ENCODE measurements at places on chromosomes 5 and 9. TPM values are rescaled to one million over a fixed set of nuclear protein-coding genes. Genes with fewer than 3 reads are reported as not detected.

The SLC12A7 gene
- total RNA-seq: 82.3 TPM

GRCh38 chr9:110257956-110258355 lies 1.6 kb upstream of the TXN start:
- DNase-seq: no peak

DNA sequence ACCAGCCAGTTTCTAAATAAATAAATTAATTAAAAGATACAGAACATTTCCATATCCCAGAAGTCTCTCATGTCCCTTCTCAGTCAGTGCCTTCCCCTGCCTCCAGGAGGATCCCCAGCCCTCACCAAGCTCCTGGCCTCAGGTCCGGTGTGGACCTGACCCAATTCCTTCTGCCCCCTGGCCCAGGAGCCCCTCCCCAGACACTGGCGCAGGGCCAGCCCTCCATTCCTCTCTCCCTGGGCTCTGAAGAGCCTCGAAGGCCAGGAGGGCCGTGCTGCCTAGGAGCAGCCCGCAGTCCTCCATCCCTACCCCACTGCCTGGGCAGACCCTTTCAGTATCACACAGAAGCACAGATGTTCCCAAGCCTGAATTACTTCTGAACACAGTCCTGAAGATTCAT lies 61.8 kb upstream of the BARHL1 start:
- DNase-seq: no peak

DNA sequence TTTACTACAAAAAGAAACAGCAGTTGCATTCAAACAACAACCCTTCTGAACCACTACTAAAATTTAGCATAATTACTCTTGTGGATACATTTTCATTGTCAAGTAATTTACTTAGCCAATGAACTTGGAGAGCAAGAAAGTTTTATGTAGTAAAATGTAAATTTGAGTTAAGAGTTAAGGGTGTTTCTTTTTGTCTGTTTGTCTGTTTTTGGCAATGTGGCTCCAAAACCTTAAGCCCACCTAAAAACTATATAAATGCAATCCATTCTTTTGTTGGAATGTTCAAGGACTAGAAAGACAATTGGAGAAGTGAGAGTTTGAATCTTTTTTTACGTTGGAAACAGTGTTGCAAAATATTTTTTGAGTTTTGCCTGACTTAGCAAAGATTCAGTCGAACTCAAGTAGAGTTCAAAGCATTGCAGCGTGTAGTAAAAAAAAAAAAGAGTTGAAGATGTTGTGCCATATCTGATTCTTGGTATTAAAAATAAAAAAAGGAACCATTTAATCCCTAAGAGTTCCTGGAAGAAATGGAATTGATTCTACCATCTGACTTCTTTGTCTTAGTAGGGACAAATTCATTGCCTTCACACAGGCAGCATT lies 867 bp downstream of the SYK start:
- no peak for DNase-seq

DNA sequence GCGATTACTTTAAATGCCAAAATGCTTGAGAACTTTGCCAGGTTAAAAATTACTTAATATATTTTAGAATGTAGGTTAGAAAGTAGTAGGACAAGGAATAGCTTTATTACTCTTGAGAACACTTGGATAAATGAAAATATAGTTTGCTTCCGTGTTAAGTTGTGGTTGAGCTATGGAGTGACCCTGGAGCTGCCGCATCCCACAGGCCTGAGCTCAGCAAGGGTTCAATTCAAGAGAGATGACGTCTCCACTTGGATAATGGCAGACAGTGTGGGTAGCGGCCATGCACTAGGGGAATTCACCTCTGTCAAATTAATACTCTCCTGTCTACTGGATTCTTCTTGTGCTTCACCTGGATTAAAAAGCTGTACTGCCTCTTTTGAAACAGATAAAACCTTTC lies 105.0 kb downstream of the GAPVD1 start:
- no peak for DNase-seq

DNA sequence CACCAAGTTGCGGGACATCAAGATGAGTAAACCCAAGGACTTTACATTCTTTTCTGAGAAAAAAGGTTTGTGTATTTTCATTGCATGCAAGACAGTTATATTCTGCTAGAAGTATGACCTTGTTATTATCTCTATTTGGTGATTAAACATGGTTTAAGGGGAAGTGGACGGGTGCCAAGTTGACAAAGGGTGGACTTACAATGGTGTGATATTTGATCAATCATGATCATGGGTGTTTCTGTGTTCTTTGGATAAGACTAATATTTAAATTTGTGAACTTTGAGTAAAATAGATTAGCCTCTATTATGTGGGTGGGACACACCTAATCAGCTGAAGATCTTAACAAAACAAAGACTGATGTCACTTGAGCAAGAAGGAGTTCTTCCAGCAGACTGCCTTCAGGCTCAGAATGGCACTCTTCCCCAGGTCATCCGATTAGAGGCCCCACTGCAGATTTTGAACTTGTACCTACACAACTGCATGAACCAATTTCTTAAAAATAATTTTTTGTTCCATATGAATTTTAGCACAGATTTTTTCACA lies 782.9 kb downstream of the CDH12 start:
- peak; percentile 4 for DNase-seq

GRCh38 chr9:221989-222776 lies 7.5 kb downstream of the DOCK8 start:
- no peak for DNase-seq

DNA sequence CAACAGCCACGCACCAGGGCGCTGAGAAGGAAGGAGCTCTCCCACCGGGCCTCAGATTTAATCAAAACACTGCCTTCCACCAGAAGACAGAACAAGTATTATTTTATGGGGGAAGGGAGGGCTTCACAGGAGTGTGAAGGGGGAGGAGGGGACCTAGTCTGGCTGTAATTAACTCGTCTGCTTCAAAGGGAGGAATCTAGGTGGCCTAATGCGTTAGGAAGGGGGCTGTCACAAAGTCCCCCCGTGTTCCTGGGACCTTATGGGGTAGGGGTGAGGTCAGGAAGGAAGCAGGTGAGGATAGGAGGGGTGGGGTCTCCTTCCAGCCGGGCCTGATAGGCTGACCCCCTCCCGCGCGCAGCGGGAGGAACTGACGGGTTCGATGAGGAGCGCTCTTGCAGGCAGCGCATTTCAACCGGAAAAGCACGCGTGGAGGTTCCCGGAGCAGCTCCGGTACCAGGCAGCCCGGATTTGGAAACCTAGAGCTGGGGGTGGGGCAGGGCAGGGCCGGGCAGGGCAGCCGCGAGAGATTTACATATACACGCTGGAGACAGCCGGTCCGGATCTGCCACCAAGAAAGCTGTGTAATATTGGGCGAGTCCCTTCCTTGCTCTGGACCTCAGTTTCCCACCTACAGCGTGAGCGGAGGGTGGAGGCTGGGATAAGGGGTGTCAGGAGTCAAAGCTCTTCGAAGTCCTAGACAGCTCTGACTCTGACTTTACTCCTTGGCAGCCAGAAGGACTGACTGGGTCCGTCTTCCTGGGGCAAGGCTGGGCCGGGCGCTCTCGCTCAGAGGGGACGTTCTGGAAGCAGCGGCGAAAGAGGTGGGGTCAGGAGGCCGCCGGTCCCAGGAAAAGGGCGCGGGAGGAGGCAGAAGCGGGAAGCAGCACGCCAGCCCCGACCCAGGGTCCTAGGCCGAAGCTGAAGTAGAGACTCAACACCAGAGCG lies 1.8 kb downstream of the SHB start:
- DNase-seq: no peak

GRCh38 chr5:84374568-84374967 lies 10.1 kb downstream of the EDIL3 start:
- DNase-seq: no peak

The SNX18 gene
- 22.8 TPM for total RNA-seq

DNA sequence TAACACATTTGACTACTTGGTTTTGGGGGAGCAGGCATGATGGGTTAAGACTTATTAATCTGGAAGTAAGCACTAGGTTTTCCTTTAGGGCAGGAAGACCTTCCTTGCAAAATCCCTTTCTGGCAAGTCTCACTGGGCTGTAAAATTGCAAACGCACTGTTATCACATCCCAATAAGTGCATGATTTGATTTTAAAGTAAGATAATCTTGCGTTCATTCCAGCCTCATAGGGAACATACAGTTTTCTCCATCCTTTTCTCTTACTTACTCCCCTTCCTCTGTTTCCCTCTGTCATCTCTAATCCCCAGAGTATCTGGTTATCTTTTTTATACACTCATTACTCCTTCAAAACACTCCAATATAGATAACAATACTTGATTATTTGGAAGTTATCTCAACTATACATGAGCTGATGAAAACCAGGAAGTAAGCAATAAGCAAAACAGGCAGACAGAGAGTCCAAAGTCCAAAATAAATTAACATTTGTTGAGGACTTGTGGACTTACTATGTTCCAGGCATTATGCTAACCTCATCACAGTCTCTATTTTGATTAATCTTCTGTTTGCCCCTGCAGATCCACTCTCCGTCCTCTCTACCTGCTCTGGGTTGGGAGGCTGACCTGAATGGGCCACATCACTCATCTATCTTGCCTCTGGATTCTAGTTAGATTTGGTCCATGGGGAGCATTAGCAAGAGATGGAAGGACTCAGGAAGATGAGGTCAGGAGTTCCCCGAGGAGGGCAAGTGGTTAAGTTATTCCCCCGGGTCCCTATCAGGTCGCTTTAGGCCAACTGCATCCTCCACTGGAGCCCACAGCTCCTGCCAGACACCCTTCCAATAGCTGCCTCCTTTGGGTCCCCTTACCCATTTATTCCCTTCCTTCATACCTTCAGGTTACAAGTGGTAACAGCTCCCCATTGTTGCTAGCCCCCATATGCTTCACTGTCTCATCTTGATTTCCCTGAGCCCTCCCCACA lies 60.2 kb downstream of the SLC22A5 start:
- no peak for DNase-seq

GRCh38 chr9:76257311-76257710 lies 136.9 kb downstream of the RFK start:
- no peak for DNase-seq

The SLC27A6 gene
- not detected for total RNA-seq

The ORM2 gene
- not detected for total RNA-seq

DNA sequence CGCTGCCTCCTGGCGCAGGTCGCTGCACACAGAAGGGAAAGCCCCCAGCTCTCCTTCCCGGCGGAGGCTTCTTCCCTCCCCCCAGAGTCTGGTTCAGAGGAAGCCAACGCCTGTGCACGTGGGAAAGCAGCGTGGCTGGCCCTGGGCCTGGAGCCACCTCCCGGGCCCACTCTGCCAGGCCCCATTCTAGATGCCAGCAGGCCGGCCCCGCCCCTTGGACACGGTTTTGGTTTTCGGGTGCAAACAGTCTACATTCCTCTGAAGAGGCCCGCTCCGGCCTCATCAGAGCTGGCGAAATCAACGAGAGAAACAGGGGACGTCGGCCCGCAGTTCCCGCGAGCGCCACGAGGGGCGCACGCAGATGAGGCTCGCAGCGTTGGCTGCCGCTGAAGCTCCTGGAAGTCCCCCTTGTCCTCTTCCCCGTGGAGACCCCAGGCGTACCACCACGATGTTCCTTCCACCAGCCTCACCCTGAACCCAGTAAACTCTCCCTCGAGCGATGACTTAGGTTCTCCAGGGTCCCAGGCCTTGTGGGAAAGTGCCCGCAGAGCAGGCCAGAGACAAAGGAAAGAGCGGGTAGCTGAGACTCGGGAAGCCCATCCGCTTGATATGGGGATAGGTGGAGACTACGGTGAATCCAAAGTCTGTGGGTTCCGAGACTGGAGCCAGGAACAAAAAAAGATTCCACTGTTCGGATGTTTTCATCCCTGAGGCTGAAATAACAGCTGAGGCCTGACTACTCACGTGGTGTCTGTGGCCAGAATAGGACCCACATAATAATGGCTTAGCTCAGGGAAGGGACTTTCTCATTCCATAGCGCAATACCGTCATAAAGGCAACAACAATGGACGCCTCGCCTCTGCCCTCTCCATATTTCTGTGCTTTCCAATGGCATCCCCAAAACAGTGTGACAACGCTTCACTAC lies 64.2 kb downstream of the KLF4 start:
- peak; percentile 60 for DNase-seq

GRCh38 chr9:118209343-118209742 lies 505.1 kb downstream of the TLR4 start:
- no peak for DNase-seq

The SLC46A2 gene
- total RNA-seq: not detected

DNA sequence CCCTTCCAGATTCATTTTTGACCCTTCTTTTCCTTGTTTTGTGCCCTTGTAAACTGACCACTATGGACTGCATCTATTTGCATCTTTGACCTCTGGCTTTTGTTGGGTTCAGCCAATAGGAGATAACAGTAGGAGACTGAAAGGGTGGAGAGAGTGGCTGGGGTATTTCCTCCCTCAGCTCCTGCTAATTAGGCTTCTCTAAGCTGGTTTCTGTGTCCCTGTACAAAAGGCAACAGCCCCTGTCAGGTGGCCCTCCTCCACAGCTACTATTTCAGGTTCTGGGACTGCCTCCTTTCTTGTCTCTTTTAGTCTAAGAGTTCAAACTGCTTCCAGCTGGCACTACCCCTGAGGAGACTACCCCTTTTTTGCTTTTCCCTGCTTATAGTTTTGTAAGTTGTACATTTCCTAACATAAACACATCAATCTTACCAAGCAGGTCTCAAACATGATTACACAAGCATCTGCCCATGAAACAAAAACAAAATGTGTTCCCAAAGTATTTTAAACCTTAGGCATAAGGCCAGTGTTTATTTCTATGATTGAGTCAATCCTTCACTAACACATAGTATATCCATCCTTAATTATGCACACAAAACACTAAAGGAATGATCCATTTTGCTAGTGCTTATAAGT lies 262.0 kb upstream of the TRPM3 start:
- DNase-seq: no peak

DNA sequence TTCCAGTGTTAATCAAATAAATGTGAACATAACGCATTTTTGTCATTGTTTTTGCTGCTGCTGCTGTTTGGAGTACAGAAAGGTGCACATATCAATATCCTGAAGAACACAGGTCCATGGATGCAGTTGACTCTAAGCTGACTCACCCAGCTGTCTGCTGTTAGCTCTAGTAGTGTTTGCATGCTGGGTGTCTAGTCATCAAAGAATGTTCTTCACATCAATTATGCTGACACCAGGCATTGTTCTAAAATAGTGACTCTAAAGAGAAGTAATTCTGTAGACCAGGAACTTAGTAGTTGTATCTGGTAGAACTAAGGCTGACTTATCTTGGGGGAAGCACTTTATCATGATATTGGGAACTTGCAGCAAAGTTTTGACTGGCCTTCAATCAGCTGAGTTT lies 55.7 kb upstream of the DPYSL3 start:
- no peak for DNase-seq

DNA sequence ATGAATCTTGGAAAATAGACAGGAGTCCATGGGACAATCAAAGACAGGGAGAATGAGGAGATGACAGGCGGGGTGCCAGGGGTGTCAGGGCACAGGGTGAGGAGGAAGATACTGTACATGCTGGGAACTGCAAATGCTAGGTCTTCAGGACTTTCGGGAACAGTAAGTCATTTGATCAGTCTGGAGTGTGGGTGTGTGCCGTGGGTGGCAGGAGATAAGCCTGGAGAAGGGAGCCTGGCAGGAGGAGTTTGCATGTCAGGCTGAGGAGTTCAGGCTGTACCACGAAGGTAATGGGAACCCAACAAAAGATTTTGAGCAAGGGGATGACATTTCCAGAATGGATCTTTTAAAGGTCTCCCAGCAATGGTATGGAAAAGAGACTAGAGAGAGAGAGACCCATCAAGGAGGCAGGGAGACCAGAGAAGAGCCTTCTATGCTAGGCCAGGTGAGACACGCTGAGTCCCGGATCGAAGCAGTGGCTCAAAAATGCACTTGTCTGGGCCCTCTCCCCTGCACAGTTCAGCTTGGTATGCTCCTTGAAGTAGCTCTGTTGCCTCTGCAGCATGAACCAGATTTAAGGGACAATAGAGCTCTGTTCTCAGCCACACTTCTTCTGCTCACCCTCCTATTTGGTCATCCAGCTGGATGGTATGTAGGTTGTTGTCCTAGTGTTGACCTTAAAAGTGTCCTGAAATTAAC lies 77.0 kb upstream of the FER start:
- peak; percentile 55 for DNase-seq

- no peak for DNase-seq
Measured at GRCh38 chr5:90214991-90215390, 194.6 kb downstream of the CETN3 start.

Data from Calu3 (cell line).